SJCRH30 (cell line): ENCODE measurements at places on chromosomes 7 and 10.

GRCh38 chr10:85067955-85068354 is 739.6 kb downstream of the CCSER2 start:
- DNase-seq, result no peak

DNA sequence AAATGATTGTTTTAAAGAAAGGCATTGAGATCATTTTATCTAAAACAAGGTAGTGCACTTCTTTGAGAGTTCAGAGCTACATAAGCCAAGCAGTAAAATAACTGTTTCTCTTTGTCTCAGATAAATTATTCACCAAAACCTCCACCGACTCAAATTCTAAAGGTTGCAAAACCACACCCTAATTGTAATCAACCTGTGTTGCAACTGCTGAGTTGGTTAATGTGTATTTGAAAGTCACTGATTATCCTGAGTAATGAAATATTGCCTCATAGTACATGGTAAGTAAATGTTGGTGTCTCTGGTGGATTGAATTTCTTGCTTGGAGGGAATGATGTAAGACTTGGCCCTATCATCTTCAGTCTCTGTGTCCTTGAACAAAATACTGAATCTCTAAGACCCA is 35.9 kb upstream of the CYP2C9 start:
- no peak for DNase-seq

DNA sequence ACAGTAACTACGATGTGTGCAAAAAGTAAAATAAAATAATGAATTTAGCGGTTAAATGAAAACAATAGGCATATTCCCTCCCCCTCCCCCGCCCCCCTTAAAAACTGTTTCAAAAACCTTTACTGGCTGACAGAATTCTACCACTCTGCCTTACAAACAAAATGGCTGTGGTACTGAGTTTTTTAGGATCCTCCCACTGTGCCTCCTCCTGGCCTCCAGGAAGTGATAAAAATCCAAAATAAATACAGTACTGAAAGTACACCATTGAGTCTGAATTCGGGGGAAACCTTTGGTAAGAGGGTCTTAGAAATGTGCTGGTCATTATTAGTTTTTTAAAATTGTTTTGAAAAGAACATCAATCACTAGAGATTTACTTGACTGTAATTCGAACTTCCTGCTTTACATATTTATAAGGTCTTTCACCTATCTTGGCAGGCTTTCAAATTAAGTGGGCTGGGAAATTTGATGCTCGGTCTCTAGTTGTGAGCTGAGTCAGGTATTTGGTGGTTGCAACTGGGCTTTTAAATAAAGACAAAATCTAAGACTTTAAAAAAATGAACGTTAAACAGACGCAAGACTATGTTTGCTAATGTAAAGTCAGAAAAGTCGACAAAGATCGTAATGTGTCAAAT is 32.5 kb upstream of the EPC1 start:
- DNase-seq, result peak; percentile 76

DNA sequence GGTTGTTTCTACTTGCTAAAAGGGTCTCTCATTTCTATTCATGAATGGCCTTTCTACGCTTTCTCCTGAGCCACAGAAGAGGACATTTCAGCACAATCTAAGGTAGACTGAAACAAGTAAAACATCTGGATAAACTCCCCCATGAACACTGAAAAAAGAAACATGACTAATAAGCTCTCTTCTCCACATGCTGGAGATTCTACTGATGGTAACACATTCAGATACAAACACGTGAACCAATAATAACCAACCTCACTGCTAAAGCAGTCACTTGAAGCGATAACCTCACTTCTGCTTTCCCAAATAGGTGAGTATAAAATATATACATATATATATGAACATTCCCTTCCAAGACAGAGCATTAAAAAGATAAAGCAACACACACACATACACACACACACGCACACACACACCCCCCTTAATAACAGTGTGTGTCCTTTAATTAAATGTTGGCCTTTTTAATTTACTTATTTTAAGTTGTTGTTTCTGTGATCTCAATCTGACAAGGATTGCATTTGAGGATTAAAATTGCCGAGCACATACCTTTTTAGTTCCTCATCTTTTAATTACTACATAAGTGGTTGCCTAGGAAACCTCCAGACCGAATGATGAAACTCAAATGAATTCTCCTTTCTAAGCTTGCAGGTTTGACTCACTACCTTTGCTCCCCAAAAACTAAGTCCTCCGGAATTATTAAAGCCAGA is 292.4 kb upstream of the KLF14 start:
- DNase-seq, result no peak

DNA sequence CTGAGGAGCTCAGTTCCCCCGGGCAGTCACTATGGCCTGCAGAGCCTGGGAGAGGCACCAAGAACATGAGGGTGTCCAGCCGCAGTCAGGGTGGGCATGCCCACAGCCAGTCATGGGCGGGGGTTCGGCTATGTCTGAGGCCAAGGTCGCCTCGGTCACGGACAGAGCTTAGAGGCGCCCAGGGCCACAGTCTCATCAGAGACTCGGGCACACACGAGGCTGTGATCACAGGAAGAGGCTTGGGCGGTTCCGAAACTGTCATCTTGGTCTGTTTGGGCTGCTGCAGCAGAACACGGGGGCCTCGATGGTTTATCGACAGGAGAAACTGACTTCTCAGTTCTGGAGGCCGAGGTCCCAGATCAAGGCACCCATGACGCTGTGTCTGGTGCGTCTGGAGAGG is 9.7 kb downstream of the ADGRA1 start:
- no peak for DNase-seq

GRCh38 chr10:28317760-28318159 is 14.9 kb upstream of the MPP7 start:
- no peak for DNase-seq

DNA sequence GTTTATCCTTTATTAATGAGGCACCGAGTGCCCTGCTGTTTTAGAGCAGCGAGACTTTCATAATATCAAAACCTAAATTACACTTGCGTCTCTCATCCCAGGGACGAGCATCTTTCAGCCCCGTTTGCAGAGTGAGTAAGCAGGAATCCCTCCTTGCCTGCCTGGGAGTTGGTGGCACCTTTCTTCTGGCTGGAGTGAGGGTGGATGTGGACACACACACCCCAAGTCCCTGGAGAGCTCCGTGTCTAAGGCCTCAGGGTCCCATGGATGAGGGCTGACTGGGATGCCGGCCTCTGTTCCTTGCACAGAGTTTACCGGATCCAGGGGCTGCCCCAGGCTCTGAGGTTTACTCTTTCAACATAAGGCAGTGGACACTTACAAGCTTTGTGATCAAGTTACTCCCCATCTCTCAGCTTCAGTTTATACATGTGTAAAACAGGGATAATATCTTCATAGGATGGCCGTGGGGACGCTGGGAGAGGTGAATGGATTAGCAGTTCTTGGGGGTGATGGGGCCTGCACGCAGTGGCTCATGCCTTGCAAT is 24.5 kb downstream of the POLL start:
- DNase-seq, result peak; percentile 46

DNA sequence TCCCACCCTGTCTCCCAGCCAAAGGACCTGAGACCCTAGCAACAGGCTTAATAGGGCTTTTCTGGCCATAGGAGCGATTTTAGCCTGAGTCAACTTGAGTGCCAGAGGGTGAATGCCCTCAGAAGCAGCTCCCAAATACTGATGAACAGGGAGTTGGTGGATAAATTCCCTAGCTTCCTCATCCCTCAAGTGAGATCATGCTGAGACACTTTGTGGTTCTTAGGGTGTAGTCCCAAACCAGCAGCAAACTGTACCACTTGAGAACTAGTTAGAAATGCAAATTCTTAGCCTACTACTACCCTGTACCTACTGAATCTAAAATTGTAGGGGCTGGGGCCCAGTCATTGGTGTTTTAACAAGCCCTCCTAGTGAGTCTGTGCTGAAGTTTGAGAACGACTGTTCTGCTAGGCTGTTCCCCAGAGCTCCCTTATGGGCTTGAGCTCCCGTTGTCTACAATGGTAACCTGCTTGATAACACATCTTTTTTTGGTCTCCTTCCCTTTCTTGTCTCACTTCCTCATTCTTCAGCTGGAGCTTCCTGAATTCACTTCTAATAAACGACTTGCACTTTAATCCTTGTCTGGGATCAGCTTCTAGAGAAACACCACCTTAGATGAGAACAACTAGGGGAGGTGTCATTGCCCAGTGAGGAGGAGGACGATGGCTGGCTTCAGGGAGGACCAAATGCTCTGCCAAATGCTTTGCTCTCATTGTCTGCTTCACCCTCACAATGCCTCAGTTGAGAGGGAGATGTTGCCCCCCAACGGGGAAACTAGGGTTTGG is 18.2 kb upstream of the CDH23 start:
- DNase-seq, result no peak

GRCh38 chr10:27297844-27298521 is 57.4 kb upstream of the ACBD5 start:
- DNase-seq, result no peak

GRCh38 chr7:953547-954327 is 743 bp downstream of the ADAP1 start:
- no peak for DNase-seq

GRCh38 chr7:48048113-48048512 is 12.8 kb downstream of the C7orf57 start:
- no peak for DNase-seq

DNA sequence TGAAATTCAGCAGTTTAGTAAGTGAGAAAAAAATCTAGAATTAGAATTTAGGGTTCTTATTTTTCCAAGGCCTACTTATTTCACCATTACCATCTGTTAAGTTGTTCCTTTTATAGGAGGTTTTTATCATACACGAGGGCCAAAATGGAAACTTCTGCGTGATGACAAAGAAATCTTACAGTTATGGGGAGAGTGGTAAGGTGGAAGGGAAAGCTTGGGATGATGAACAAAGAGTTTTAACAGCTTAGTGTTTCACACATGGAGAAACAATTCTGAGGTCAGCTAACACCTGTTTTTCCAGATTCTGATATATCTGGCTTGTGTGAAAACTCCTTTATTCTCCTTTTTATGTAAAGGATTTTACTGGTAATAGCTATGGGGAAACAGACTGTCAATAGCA is 49.8 kb upstream of the SEMA3C start:
- DNase-seq, result peak; percentile 81

DNA sequence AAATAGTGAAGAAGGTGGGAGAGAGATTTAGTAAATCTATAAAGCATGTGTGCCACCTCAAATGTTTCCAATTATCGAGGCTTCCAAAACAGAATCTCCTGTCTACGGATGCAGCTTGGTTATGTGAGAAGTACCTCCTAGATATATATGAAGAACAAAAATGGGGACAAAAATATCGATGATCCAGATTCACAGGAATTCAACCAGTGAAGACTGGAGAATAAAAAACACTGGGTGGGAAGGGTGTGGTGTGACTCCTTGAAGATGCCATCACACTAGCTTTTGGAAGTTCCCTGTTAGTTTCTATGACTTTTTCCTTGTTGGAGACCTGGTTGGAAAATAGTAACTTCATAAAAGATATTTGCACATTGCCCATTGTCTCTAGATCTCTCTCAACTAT is 152.4 kb downstream of the LRRC4 start:
- no peak for DNase-seq
